Natural killer cell treated with Interleukin-12 subunit alpha and Interleukin-12 subunit beta and Interleukin-15 and Interleukin-18, amount 100 ng/mL, for 72 hours (primary cell): ENCODE measurements at places on chromosomes 5 and 9. TPM values are rescaled to one million over a fixed set of nuclear protein-coding genes. Genes with fewer than 3 reads are reported as not detected.
A peak's percentile ranks its signal among the peaks of the same experiment; 100 is the strongest.

DNA sequence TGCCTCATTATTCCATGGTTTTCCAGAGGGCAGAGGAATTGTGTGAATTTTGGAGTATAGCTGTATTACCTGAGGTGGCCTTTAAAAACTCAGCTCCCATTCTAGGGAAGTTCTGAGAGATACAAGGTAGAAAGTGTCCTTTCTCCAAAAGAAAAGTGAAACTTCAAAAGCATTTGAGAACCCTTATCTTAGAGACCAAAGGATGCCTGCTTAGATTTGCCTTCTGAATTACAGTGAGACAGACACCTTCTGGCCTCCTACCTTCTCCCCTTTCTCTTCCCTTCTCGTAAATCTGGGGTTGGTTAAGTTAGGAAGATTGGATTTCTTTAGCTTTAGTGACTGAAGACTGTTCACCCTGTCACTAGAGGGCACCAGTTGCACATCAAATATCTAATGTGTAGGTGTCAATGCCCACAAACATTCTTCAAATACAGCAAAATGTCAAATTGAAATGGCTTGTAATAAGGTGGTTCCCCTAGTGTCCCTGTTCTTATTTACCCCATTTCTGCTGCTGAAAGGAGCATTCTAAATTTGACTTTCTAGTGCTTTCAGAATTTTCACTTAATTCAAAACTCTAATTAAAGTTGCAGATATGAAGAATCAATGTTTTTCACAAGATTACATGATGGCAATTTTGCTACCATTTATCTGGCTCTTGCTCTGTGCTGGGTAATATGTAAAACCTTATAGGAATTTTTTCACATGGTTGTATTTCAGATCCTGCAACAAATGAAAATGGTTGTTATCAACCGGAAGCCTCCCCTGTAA is 46.7 kb downstream of the PRRC1 start:
- DNase-seq, result peak; percentile 63
- H3K4me3 ChIP-seq, result no peak overlapping the region
- peaks cover 9% of the 10 kb centered on the region for H3K27me3 ChIP-seq
- H3K27ac ChIP-seq, result no peak overlapping the region

- H3K4me1 ChIP-seq, result peaks cover 31% of the 10 kb centered on the region
- peak; percentile 41 for DNase-seq
- H3K4me3 ChIP-seq, result no peak overlapping the region
- no peaks in the 10 kb centered on the region for H3K27me3 ChIP-seq
These were observed 2.4 kb downstream of the MRPL36 start for GRCh38 chr5:1797103-1797800.

- H3K36me3 ChIP-seq, result no peaks in the 10 kb centered on the region
- H3K4me1 ChIP-seq, result no peaks in the 10 kb centered on the region
- H3K27ac ChIP-seq, result no peak overlapping the region
- peaks cover 6% of the 10 kb centered on the region for H3K27me3 ChIP-seq
- no peak for DNase-seq
- no peak overlapping the region for H3K4me3 ChIP-seq
These were observed 48.2 kb upstream of the GFPT2 start for GRCh38 chr5:180401229-180401907.

GRCh38 chr5:8831251-8831650 is 714.6 kb downstream of the SEMA5A start:
- H3K27ac ChIP-seq, result no peak overlapping the region
- peaks cover 4% of the 10 kb centered on the region for H3K36me3 ChIP-seq
- H3K27me3 ChIP-seq, result no peaks in the 10 kb centered on the region
- no peak for DNase-seq
- H3K4me1 ChIP-seq, result no peaks in the 10 kb centered on the region

MORN5 gene
- not detected for total RNA-seq

- H3K4me1 ChIP-seq, result no peaks in the 10 kb centered on the region
- H3K27me3 ChIP-seq, result no peaks in the 10 kb centered on the region
- H3K27ac ChIP-seq, result no peak overlapping the region
- no peak for DNase-seq
- no peak overlapping the region for H3K4me3 ChIP-seq
- no peaks in the 10 kb centered on the region for H3K36me3 ChIP-seq
These were observed 165.9 kb downstream of the MTRR start for GRCh38 chr5:8034852-8035251.

GRCh38 chr9:136351252-136351800 is 12.2 kb downstream of the DNLZ start:
- no peak overlapping the region for H3K27ac ChIP-seq
- H3K4me3 ChIP-seq, result no peak overlapping the region
- H3K36me3 ChIP-seq, result no peaks in the 10 kb centered on the region
- H3K27me3 ChIP-seq, result no peaks in the 10 kb centered on the region

- H3K27me3 ChIP-seq, result no peaks in the 10 kb centered on the region
- H3K36me3 ChIP-seq, result no peaks in the 10 kb centered on the region
- no peak for DNase-seq
These were observed 14.9 kb downstream of the TRIM7 start for GRCh38 chr5:181189962-181190710.

CBY3 gene
- 1.6 TPM for total RNA-seq

AQP7 gene
- not detected for total RNA-seq

DNA sequence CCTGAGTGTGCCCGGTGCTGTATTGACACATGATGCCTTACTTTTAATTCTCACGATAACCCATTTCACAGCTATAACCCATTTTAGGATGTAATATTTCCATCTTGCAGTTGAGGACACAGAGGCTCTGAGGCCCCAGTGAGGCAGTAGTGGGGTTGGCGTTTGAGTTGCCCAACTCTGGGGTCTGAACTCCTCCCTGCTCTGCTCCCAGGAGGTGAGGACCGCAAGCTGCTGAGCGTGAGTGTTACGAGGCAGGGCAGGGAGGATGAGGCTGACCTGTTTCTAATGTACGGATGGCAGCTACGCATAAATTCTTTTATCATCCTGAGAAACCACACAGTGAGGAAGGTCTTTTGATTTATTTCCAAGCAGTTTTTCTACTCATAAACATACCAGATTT is 11.4 kb downstream of the LRRC8A start:
- no peak overlapping the region for H3K4me3 ChIP-seq
- H3K27ac ChIP-seq, result peak overlapping the region; percentile 88
- H3K36me3 ChIP-seq, result no peaks in the 10 kb centered on the region
- peaks cover 42% of the 10 kb centered on the region for H3K4me1 ChIP-seq
- no peak for DNase-seq

DNA sequence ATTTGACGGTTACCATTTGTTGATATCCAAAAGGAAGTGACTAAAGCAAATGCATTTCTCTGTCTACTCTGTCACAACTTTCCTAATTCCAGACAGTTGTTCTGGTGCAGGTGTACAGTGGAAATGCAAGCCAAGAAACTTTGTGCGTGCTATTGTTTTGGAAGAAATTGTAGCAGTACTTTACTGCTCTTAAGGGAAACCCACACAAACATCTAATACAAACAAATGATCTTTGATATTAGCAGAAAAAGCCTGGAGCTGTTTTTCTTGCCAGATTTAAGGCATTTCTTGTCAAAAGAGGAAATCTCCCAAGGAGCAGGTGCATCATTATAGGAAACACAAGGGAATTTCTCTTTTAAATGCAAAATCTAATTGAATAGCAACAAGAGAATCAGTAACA is 2.0 kb downstream of the SNCAIP start:
- H3K27me3 ChIP-seq, result peaks cover 26% of the 10 kb centered on the region
- H3K27ac ChIP-seq, result no peak overlapping the region

DNA sequence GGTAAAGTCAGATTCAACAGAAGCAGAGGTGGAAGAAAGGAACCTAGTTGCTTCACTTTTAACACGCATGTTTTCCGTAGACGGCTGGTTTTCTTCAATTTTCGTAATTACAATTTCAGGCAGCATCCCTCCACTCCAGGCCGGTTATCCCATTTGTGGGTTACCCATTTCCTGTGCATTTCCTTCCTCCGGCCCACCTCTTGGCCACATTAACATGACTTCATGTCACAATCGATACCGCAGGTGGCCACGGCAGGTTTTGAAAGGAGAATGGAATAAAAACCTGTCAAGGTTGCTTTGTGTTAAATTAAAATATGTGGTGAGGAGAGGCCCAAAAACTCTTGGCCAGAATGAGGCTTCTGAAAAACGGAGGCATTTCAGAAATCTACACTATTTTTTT is 130.2 kb downstream of the PCSK5 start:
- no peak overlapping the region for H3K4me3 ChIP-seq
- no peak for DNase-seq
- no peak overlapping the region for H3K27ac ChIP-seq
- H3K36me3 ChIP-seq, result no peaks in the 10 kb centered on the region

DNA sequence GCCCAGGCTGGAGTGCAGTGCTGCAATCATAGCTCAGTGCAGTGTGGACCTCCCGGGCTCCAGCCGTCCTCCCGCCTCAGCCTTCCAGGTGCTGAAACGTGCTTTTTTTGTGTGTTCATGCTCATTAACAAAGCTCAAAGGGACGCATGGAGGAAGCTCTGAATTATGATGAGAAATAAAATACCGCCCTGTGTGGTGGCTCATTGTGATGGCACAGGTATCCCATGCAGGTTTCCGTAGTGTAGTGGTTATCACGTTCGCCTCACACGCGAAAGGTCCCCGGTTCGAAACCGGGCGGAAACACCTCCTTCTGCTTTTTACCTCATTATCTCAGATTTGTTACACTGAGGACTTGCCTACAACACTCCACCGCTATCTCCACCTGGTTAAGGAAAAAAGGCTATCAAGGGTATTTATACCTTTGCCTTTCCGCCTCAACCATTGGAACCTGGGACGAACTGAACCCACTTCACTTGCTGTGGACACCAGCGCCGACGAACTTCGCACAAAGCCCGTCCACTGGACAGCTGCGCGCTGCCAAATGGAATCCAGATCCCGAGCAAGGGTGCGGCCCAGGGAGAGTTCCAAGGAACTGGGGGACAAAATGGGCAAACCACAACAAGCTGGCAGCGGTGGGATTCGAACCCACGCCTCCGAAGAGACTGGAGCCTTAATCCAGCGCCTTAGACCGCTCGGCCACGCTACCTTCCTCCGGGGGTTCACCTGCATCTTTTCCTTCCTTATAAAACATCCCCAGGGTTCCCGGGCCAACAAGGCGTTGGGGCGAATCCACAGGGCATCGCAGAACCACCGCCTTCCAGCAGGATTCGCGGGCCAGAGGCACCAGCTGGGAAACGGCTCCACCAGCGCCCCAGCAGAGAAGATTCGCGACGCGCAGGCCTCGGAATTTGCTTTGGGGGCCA is 26.3 kb downstream of the OR2V2 start:
- H3K27ac ChIP-seq, result peak overlapping the region; percentile 71
- peak overlapping the region; percentile 84 for H3K4me3 ChIP-seq
- H3K27me3 ChIP-seq, result peaks cover 25% of the 10 kb centered on the region
- DNase-seq, result no peak
- peaks cover 8% of the 10 kb centered on the region for H3K36me3 ChIP-seq

KIF20A gene
- total RNA-seq, result 23.5 TPM

GRCh38 chr9:94941211-94941875 is 214.8 kb downstream of the AOPEP start:
- no peaks in the 10 kb centered on the region for H3K27me3 ChIP-seq
- no peak overlapping the region for H3K27ac ChIP-seq
- H3K4me3 ChIP-seq, result no peak overlapping the region
- peaks cover 6% of the 10 kb centered on the region for H3K4me1 ChIP-seq
- no peak for DNase-seq

PCDHGB2 gene
- total RNA-seq, result 0.76 TPM

ITGA1 gene
- 129 TPM for total RNA-seq

HAUS6 gene
- 41.8 TPM for total RNA-seq

SPEF2 gene
- 9.5 TPM for total RNA-seq

- no peak overlapping the region for H3K27ac ChIP-seq
- no peaks in the 10 kb centered on the region for H3K36me3 ChIP-seq
- H3K27me3 ChIP-seq, result no peaks in the 10 kb centered on the region
These were observed 11.4 kb upstream of the IL3 start for GRCh38 chr5:132049093-132049492.

GRCh38 chr9:78707481-78707991 is 410.6 kb downstream of the PSAT1 start:
- H3K4me3 ChIP-seq, result no peak overlapping the region
- no peak overlapping the region for H3K27ac ChIP-seq
- H3K36me3 ChIP-seq, result no peaks in the 10 kb centered on the region
- no peaks in the 10 kb centered on the region for H3K27me3 ChIP-seq
- H3K4me1 ChIP-seq, result no peaks in the 10 kb centered on the region

KDM3B gene
- 61.7 TPM for total RNA-seq

DNA sequence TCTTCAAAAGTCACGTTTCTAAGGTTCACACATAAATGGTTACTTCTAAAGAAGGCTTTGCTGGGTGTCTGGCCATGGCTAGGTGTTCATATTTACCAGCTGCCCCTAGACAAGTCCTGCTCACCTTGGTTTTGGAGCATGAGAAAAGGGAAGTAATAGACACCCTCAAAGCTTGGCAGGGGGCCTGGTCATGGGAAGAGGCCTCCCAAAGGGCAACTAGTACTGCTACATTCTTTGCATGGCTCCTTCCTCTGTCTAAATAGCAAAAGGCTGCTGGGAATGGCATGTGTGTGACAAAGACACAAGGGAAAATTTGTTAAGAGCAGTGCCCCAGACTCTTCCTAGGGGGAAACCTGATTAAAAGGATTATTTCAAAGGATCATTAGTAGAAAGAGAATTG is 93.4 kb downstream of the NRG2 start:
- peaks cover 7% of the 10 kb centered on the region for H3K36me3 ChIP-seq
- H3K27ac ChIP-seq, result no peak overlapping the region
- DNase-seq, result no peak

- no peak overlapping the region for H3K27ac ChIP-seq
- no peak overlapping the region for H3K4me3 ChIP-seq
- H3K4me1 ChIP-seq, result no peaks in the 10 kb centered on the region
These were observed 78.6 kb upstream of the RGMB start for GRCh38 chr5:98694902-98695301.

SLC36A2 gene
- not detected for total RNA-seq

DAB2 gene
- 4.0 TPM for total RNA-seq

GRCh38 chr5:77644371-77645157 is 6.1 kb upstream of the OTP start:
- H3K27ac ChIP-seq, result no peak overlapping the region
- H3K4me3 ChIP-seq, result peak overlapping the region; percentile 70
- peaks cover 16% of the 10 kb centered on the region for H3K4me1 ChIP-seq
- peaks cover 67% of the 10 kb centered on the region for H3K27me3 ChIP-seq
- no peaks in the 10 kb centered on the region for H3K36me3 ChIP-seq

GRCh38 chr5:36839489-36840476 is 36.8 kb upstream of the NIPBL start:
- peaks cover 17% of the 10 kb centered on the region for H3K27me3 ChIP-seq
- DNase-seq, result no peak
- peaks cover 5% of the 10 kb centered on the region for H3K36me3 ChIP-seq
- H3K4me3 ChIP-seq, result no peak overlapping the region

- DNase-seq, result no peak
- no peaks in the 10 kb centered on the region for H3K4me1 ChIP-seq
- H3K27ac ChIP-seq, result no peak overlapping the region
- H3K27me3 ChIP-seq, result no peaks in the 10 kb centered on the region
- H3K36me3 ChIP-seq, result no peaks in the 10 kb centered on the region
These were observed 400.1 kb downstream of the PTPRD start for GRCh38 chr9:10212702-10213101.

GRCh38 chr9:125574126-125574877 is 132.7 kb downstream of the MAPKAP1 start:
- H3K4me3 ChIP-seq, result no peak overlapping the region
- no peak overlapping the region for H3K27ac ChIP-seq
- no peak for DNase-seq
- peaks cover 11% of the 10 kb centered on the region for H3K36me3 ChIP-seq

PDE8B gene
- total RNA-seq, result not detected
